Activated CD8-positive, alpha-beta memory T cell treated with anti-CD3 and anti-CD28 coated beads for 4 hours (primary cell): ENCODE measurements at places on chromosomes 7 and 10.

- no peak for DNase-seq
These were observed 552.1 kb downstream of the PARD3 start for GRCh38 chr10:34262985-34263384.

- DNase-seq: no peak
These were observed 18.3 kb upstream of the PPIF start for GRCh38 chr10:79328737-79329504.

- DNase-seq: no peak
These were observed 113.4 kb downstream of the SEM1 start for GRCh38 chr7:96596120-96596826.

DNA sequence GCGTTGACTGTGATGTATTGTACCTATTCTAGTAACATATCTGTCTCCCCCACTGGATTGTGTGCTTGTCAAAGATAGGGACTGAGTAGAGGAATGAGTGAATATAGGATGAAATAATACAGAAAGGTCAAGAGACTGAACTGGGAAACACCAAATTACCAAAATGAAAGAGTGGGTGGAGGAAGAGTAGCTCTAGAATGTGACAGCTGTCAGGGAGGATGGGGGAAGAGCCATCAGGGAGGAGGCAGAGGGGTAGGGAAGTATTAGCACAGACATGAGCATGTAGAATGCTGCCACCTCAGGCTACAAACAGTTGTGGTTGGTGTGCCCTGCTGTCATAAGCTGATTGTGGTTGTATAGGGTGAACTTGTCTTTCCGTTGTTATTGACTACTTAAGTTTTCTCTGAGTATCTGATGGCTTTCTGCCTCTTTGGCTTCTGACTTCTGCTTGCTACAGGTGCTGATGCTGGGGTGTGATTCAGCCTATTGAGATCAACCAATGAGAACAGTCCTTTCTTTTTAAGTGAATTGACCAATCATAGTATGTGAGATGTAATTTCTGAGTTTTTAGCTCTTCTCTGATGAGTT is 5.6 kb downstream of the CCSER2 start:
- DNase-seq: peak; percentile 47

DNA sequence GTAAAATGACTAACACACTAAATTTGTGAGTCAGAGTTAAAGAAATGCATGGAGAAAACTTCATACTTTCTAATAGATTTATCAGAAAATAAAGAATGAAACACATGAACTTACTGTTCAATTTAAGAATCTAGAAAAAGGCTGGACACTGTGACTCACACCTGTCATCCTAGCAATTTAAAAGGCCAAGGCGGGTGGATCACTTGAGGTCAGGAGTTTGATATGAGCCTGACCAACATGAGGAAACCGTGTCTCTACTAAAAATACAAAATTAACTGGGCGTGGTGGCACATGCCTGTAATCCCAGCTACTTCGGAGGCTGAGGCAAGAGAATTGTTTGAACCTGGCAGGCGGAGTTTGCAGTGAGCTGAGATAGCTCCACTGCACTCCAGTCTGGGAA is 1106.2 kb upstream of the LRRN3 start:
- no peak for DNase-seq

DNA sequence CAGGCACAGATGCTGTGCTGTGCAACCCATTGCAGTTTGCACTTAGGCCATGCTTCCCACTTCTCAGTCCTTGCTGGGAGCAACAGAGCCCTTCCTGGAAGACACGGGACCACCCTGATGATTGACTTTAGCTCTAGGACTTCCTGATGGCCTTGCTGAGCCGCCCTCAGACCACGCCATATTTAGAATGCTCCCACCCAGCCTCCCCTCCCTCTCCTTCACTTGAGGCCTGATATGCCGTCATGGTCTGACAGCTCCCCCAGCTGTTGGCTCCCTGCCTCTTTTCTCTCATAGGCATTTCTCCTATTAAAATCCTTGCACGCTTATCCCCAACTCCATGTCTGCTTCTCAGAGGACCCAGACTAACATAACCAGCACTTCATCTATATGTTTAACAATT is 29.4 kb upstream of the GATAD1 start:
- DNase-seq: no peak

- no peak for DNase-seq
These were observed 101.3 kb downstream of the COL13A1 start for GRCh38 chr10:69902835-69903535.

- DNase-seq: no peak
These were observed 106.6 kb downstream of the GRB10 start for GRCh38 chr7:50676079-50676478.

GRCh38 chr7:136664537-136664936 is 203.9 kb upstream of the CHRM2 start:
- DNase-seq: no peak

GRCh38 chr7:50558294-50559053 is 6.7 kb downstream of the DDC start:
- no peak for DNase-seq

GRCh38 chr7:157434231-157434630 is 97.4 kb downstream of the DNAJB6 start:
- no peak for DNase-seq

DNA sequence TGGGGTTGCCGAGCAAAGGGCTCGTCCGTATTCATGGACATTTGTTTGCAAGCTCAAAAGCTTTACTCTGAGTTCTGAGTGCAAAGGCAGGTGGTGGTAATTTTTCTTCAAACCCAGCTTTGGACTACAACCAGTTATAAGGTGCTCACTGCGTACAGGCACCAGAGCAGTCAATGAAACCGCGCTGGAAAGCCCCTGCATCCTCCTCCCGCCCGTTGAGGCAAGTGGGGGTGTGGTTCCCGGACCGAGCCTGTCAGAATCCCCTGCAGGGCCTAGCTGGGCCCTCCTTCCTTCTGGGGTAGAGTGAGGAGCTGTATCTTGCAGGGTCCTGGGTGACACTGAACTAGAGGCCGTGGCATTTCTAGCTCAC is 22.3 kb downstream of the AMZ1 start:
- DNase-seq: no peak

- no peak for DNase-seq
These were observed 20.3 kb downstream of the PPIF start for GRCh38 chr10:79367426-79368189.

GRCh38 chr7:107711301-107711700 is 32.6 kb upstream of the CBLL1 start:
- DNase-seq: no peak

DNA sequence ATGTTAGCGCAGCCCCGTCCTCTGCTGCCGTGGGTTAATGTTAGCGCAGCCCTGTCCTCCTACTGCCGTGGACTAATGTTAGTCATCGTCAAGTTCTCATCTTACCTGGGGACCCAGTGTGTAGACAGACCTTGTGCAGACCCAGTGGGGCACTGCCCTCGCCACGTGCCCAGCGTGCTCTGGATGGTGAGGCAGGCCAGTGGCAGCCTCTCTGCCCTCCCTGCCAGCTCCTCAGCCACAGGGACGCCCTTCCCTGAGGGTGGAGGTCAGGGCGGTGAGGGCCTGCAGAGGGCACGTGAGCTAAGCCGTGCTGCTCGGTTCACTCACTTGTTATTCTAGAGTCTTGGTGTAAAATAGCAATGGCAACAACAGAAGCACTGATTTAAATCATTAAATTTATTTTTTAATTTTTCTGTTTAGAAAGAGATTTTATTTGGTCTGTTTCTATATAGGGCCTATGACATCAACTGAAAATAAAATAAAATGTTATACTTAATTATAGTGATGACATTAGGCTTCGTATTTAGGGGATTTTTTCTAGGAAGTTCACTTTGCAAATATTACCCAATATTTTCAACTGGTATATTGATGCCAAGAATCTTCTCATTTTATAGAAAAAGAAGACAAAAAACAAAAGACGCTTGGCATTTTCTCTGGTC is 48.4 kb downstream of the NKX6-2 start:
- DNase-seq: no peak

- DNase-seq: no peak
These were observed 9.5 kb downstream of the GLI3 start for GRCh38 chr7:42227541-42227935.

GRCh38 chr10:21293518-21294356 is 231.7 kb downstream of the SKIDA1 start:
- no peak for DNase-seq

DNA sequence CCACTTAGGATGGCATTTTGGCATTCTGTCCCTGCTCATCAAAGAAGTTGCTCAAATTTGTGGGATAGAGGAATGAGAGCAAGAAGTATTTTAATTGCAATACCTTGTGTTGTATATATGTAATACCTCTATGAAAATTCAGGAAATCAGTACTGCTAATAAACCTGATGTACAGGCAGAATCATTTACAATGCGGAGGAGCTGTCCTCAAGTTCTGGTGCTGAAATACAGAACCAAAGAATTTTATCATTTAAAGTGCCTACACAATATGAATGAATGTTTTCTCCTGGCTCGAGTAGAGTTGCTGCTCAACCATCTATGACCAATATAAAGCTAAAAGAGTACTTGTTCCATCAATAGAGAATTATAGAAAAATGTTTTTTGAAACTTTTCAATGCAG is 305.8 kb downstream of the PLXNA4 start:
- DNase-seq: no peak

GRCh38 chr7:76260171-76260703 is 42.2 kb upstream of the HSPB1 start:
- peak; percentile 22 for DNase-seq

GRCh38 chr7:42159130-42159529 is 77.9 kb downstream of the GLI3 start:
- no peak for DNase-seq

DNA sequence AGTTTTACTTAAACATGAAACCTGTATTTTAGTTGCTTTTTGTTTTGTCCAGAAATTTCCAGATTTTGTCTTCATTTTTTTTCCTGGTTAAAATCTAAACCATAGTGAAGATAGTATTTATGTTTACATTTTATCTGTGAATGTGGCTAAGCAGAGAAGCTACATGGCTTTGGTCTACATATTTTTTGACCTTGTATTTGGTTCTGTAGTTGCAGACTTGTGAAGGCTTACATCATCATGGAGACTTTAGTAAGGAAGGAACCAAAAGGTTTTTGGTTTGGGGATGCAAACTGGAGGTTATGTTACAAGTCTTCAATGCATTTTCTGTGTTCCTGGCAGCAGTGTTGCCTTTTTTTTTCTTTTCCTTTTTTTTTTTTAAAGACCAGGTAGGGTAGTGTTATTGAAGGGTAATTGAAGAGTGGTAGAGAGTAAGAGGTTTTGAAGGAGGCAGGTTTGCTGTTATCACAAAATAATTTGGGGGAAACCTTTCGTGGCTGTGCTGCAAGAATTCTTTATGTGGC is 30.9 kb upstream of the VDAC2 start:
- DNase-seq: no peak

GRCh38 chr10:14659626-14660196 is 115.0 kb downstream of the FAM107B start:
- peak; percentile 13 for DNase-seq

GRCh38 chr7:70645279-70645678 is 486.7 kb upstream of the GALNT17 start:
- no peak for DNase-seq

DNA sequence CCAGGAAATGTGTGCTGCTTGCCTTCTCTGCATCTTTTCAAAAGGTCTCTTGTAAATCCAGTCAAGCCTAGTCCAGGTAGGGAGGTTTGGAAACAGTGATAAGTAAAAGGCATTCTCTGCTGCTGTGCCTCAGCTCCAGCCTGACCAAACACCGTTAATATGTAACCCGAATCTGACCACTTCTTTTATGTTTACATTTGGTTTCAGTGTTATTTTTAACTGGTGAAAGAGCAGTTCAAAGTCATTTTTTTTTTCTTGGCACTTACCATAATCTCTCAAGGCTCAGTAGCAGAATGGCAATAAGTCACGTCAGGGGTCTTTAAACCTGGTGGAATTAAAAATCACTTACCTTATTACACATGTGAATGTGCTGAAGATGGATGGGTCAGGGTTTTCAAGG is 216.8 kb downstream of the PTEN start:
- DNase-seq: no peak

GRCh38 chr7:44101966-44102845 is 1.9 kb upstream of the AEBP1 start:
- no peak for DNase-seq

- no peak for DNase-seq
These were observed 1624.7 kb upstream of the LRRTM3 start for GRCh38 chr10:65301181-65301580.

DNA sequence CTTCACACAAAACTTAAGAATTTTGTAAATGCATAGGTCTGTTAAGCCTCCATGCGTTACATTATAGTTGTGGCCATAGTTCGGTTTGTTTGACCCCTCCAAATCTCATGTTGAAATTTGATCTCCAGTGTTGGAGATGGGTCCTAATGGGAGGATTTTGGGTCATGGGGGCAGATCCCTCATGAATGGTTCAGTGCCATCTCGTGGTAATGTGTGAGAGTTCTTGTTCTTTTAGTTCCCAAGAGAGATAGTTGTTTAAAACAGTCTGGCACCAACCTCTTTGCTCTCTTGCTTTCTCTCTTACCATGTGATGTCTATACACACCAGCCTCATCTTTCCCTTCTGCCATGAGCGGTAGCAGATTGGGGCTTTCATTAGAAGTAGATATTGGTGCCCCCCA is 264.3 kb downstream of the TCF7L2 start:
- no peak for DNase-seq

DNA sequence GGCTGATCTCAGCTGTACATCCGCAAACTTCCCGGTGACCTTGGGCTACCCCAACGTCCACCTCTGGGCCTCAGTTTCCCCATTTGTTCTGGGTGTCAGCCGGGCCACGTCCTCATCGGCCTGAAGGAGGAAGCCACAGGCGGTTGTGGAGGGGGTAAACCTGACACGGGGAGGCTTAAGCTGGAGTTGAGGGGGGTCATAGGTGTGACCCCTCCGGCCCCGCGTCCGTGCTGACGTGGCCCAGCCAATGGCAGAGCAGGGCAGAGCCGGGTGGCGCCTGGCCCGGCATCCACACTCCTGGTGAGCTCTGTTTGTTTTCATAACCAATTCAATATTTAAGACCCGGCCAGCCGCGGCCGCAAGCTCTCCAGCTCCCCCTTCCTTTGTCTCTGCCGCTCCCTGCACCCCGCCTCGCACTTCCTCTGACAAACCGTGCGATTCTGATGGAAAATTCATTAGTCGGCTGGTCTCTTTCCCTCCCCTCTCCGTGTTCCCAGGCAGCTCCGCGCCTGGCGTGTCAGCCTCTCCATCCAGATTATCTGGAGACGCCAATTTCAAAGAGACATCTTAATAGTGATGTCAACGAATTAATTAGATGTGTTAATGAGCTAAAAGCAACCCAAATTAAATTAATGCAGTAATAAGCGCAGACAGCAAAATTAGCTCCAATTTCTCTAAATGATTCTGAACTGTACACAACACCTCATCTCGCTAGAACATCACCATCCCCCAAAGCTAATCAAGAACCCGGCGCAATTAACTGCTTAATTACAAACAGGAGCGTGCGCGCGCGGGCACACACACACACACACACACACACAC is 55.4 kb downstream of the MICALL2 start:
- DNase-seq: no peak
